ENCODE measurements at places on chromosomes 11 and 22.
A peak's percentile ranks its signal among the peaks of the same experiment; 100 is the strongest.

GRCh38 chr11:72333661-72334060 is 89.7 kb upstream of the PHOX2A start:
- DNase-seq: no peak

DNA sequence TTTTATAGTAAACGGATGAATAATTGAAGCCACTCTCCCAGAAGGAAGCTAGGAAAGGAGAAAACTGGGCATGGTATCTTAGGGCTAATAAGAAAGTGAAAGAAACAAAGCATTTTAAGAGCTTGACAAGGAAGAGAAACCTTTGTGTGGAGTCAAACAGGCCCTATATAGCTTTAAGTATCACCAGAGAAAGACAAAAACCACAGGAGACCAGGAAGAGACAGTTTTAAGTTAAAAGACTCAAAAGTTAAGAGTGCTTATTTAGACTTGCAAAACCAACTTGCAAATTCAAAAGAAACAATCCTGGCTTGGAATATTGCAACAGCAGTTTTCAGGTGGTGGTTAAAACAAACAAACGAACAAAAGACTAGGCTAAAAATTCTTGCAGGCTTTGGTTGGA is 3.4 kb downstream of the PAK1 start:
- DNase-seq: no peak

GRCh38 chr11:76762867-76763572 is 20.1 kb upstream of the TSKU start:
- no peak for DNase-seq

DNA sequence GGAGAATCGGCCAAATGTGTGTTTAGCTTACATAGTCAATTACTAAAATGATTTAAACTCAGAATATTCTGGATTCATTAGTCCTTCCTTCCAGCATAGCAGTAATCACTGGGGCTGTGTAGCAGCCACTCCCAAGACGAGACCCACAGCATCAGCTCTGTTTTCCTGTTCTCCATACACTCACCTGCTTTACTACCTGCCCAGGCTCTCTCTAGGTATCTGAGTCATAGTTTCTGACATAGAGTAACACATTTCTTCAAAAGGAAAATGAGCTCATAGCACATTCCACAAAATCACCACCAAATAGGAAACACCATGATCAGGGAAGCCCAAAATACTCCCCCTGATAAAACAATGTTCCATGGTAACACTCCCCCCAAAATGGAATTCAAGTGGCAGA is 22.9 kb downstream of the MORC2 start:
- DNase-seq: no peak

DNA sequence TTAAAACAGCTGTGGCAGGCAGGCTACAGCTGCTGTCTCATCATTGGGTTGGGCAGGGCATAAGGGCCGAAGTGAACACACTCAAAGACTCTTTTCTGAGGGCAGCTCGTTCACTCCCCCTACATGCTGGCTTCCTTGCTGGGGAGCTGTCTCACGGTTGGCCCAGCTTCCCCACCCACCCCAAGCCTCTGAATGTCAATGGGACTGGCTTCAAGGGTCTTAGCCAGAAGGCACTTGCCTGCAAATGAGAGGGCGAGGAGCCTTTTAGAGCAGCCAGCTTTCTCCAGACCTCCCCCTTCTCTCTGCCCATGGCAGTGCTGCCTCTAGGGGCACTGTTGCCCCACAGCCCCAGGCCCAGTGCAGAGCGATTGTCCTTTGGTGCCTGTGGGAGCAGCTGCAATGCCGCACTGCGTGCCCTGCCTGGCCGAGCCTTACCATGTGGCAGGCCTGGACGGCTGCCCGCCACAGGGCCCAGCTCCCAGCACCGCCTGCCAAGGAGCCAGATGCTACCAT is 94.7 kb upstream of the RASSF10 start:
- DNase-seq: peak; percentile 22

DNA sequence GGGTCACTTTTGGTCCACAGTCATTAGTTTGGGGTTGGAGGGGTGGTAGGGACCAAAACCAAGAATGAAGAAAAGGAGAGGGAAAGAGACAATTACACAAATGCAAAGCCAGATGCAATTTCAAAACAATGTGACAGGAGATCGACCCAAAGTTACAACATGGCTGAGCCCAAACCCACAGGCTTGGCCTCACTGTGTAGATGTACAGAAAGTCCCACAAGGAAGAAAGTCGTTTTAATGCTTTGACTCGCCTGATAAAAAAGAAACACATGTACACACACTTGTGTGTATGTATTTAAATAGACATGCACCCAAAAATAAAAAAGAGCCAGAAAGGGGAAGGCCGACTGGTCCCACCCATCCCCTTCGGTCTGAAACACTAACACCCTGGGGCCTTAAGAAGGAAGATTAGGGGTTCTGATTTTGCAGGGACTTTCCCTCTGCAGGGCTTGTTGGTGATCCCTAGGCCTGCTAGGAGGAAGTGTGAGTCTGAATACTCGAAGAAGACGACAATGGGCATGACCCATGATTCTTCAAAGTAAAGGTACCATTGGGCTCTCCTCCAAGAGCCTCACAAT is 104.1 kb downstream of the ETS1 start:
- DNase-seq: no peak

DNA sequence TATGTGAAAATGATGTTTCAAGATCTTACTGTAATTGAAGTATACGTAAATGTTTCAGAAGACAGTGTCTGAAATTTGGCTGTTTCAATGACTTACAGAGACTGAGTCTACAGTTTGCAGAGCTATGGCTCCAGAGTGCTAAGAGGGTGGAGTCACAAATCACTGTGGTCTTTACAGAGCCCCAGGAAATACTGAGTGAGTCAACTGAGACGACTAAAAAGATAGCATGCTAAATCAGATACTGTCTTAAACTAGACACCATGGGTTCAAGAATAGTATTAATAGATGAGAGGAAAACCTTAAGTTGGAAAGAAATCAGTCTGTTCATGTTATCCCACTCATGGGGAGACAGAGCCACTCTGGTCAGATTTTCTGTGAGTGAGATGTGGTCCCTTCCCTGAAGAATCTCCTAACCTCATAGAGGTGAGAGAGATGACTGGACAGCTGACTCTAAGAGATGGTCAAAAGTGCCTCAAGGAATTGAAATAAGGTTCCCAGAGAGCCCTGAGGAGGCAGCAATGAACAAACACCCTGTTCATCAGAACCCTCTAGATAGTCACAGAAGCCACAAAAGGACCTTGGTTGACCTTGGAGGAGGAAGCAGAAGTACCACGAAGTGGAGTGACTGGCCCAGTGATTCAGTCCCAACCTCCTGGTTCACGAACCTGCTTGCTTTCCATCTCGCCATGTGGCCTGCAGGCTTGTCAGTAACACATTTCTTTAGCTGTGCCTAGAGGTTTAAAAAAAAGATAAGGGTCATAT is 30.2 kb downstream of the C11orf91 start:
- DNase-seq: no peak

- DNase-seq: no peak
Measured at GRCh38 chr22:35148866-35149548, 83.0 kb downstream of the ISX start.

DNA sequence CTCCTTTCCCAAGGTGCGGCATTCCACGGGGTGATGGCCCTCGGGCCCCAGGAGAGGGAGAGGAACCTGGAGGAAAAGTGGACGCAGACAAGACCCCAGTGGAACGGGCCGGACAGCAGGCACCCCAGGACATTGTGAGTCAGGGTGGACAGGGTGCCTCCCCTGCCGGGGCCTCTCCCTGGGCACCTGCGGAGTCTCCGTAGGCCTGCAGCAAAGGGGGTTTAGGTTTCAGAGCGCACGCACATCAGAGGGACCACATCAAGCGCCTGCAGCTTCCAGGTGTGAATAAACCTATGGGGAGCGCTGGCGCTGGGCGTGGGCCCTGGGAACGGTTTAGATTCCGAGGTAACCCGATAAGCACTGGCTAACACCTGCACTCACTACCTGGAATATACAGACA is 22.7 kb upstream of the FGF19 start:
- DNase-seq: no peak

GRCh38 chr11:100815787-100816330 is 128.8 kb downstream of the ARHGAP42 start:
- DNase-seq: no peak

DNA sequence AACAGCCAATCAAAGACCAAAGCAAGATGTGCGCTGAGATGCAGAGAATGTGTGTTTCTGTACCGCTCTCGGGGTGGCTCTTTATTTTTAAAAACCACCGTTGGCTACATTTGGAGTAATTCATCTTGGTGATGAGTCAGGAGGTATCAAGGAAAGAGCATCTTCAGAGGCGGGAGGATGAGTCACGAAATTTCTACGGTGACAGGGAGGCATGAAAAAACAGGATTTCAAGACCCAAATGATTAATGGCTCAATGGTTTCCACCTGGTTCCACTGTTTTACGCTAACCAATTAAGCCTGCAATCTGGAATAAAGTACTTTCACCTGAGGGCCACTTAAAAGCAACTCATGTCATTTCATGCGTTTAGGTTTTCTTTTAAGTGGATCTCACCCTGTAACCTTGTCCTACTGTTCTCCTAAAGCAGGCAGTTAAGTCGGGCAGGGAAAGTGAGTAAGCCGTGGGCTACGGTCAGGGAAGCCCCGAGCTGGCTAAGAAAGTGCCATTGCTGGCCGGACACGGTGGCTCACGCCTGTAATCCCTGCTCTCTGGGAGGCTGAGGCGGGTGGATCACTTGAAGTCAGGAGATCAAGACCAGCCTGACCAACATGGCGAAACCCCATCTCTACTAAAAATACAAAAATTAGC is 74.6 kb downstream of the CELSR1 start:
- DNase-seq: peak; percentile 23

- no peak for DNase-seq
Measured at GRCh38 chr11:70568035-70568813, 169.9 kb downstream of the CTTN start.

Data from astrocyte of the cerebellum (primary cell).